ENCODE measurements at places on chromosomes 7 and 10.

- no peak for DNase-seq
Observed at GRCh38 chr7:98214811-98215321, 3.6 kb downstream of the BHLHA15 start.

GRCh38 chr7:50292763-50293162 lies 11.8 kb upstream of the IKZF1 start:
- DNase-seq, result no peak

DNA sequence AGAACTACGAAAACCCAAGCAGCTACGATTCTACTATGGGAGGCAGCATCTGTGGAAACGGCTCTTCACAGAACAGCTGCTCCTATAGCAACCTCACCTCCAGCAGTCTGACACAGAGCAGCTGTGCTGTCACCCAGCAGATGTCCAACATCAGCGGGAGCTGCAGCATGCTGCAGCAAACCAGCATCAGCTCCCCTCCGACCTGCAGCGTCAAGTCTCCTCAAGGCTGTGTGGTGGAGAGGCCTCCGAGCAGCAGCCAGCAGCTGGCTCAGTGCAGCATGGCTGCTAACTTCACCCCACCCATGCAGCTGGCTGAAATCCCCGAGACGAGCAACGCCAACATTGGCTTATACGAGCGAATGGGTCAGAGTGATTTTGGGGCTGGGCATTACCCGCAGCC lies 81.6 kb upstream of the SAMD8 start:
- DNase-seq, result no peak

DNA sequence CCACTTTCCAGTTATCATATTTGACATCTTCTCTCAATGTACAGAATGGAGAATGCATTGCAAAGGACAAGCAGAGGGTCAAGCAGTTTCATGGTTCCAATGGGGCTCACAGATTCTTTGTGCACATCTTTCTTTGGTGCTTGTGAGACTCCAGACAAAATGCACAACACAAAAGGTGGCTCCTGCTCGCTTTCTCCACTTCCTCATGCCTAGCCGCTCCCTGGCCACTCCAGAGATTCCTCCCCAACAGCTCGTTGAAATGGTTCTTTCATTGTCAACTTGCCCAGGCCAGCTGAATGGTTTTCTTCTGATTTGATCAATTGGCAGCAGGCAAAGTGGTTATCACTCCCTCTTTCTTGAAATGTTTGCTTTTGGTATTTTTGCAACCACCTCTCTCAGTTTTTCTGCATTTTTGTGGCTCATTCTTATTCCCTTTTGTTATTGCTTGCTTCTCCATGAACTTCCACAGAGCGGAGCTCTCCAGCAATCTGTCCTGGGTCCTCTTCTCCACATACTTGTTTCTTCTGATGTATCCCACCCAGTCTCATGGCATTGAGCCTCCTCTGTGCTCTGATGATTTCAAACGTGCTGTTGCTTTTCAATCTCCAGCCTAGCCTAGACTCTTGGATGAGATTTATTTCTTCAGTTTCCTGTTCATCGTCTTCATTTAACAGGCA lies 507.8 kb upstream of the MKI67 start:
- DNase-seq, result no peak

- no peak for DNase-seq
Observed at GRCh38 chr7:136074843-136075242, 97.7 kb upstream of the MTPN start.

DNA sequence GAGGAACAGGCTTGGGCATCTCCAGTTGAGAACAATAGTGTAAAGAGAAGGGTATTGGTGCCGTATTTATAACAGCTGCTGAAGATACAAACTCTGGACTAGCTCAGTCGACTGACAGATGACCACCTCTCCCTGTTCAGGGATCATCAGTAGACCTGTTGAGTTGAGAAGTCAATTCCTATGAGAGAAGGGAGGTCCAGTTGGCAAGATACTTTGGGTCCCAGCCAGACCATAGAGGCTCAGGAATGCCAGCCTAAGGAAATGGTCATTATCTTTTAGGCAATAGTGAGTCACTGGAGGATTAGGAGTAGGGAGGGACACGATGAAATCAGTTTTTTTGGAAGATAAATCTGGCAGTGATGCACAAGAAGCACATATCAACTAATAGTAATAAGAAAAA lies 202.9 kb downstream of the TRIL start:
- DNase-seq, result no peak

- no peak for DNase-seq
Observed at GRCh38 chr7:150404172-150404804, 25.2 kb downstream of the ZNF775 start.

DNA sequence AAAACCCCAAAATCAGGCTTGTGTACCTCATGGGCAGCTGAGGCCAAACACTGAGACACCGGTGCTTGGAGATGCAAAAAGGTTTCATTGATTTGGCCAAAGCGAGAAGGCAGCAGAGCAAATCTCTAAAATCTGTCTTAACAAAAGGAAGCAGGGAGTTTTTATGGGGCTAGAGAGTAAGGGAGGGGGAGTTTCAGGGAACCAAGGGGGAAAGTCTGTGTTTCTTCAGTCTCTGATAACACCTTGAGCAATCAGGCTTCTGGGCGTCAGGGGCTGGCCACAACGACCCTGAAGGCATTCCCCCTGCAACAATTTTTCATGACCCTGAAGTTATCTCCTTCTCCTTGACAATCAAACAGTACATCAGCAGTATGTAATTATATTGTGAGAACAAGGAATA lies 2.7 kb upstream of the ZNF786 start:
- DNase-seq, result no peak

- DNase-seq, result no peak
Observed at GRCh38 chr7:19109000-19109946, 8.2 kb downstream of the TWIST1 start.
